ENCODE measurements at places on chromosomes 7 and 10. TPM values are rescaled to one million over a fixed set of nuclear protein-coding genes. Genes with fewer than 3 reads are reported as not detected.

Gene ELN
- 0.16 TPM for polyA plus RNA-seq

Gene XRCC2
- polyA plus RNA-seq: 14.3 TPM

Gene PNLIPRP2
- 0.10 TPM for polyA plus RNA-seq

Gene SUPV3L1
- 31.4 TPM for polyA plus RNA-seq

Gene SLC13A4
- not detected for polyA plus RNA-seq

Gene PDE1C
- 8.5 TPM for polyA plus RNA-seq

Gene PNLIP
- polyA plus RNA-seq: not detected

GRCh38 chr7:32921896-32922295 is 30.3 kb upstream of the KBTBD2 start:
- no peak for DNase-seq

DNA sequence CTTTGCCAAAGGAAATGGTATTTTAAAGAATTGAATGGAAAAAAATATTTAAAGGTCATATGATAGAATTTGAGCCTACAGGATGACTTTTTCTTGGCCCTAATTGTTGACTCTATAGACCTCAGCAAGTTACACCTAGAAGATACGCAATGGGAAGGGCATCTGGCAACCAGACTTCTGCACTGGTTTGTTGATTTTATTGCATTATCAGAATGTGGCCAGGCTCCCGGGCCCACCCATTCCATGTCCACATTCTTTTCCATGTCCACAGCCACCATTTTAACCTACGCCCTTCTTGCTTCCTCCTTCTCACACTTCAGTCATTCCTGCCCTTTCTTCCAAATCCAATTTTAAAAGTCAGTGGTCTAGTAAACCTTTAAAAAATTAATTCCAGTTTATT is 738.4 kb downstream of the SUGCT start:
- DNase-seq: no peak

GRCh38 chr7:52146871-52147634 is 830.4 kb upstream of the COBL start:
- DNase-seq: no peak

DNA sequence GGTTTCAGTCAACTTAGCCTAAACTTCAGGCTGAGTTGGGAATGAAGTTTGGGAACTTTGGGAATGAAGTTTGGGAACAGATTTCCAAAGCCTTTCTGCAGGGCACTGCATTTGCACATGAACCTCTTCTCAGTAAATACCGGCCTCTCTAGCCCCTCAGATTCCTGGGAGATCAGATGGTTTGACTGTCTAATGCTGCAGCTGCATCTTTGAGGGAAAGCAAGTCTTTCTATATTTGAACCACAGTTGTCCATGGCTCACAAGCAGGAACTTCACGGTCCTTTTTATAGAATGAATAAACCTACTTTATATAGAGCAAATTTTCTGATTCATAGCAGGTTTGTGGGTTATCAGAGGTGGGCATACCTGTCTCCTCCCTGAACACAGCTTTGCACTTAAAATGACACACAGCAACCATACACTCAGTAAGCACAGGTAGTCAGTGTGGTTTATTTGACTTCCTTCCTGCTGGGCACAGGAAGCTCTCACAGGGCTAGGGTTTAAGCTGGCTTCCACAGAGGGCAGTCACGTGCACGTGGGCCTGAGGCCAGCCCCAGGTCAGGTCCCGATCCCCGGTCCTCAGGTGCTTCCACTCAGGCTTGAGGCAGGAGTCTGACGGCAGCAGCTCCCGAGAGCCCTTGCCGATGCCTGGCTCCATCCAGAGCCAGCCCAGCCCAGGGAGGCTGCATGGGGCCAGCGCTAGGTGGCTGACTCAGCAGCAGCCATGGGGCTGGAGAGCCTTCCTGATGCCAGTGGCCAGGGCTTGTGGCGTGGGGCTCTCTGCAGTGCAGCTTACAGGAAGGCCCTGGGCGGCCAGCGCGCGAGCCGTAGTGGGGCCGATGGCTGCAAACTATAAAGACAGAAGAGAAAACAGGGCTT is 12.8 kb upstream of the MMP21 start:
- DNase-seq: no peak

DNA sequence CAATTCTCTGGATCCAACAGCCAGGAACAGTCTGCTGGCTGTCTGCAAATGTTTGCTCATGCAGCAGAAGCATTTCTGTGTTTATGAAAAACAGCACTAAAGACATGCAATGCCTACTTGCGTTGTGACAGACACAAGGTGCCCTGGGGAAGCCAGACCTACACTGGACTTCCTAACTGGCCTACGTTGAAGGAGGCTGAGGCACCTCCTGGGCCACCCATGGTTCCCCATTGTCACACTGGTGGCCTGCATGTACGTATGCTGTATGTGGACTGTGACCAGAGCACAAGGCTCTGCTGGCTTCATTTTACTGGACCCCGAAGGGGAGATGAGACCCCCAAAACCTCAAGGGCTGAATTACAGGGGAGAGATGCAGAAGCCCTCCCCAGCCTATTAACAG is 27.7 kb downstream of the PSAP start:
- no peak for DNase-seq

- no peak for DNase-seq
Measured at GRCh38 chr10:48377751-48378530, 71.5 kb downstream of the MAPK8 start.

GRCh38 chr10:113476191-113476590 is 76.7 kb upstream of the HABP2 start:
- DNase-seq: no peak

DNA sequence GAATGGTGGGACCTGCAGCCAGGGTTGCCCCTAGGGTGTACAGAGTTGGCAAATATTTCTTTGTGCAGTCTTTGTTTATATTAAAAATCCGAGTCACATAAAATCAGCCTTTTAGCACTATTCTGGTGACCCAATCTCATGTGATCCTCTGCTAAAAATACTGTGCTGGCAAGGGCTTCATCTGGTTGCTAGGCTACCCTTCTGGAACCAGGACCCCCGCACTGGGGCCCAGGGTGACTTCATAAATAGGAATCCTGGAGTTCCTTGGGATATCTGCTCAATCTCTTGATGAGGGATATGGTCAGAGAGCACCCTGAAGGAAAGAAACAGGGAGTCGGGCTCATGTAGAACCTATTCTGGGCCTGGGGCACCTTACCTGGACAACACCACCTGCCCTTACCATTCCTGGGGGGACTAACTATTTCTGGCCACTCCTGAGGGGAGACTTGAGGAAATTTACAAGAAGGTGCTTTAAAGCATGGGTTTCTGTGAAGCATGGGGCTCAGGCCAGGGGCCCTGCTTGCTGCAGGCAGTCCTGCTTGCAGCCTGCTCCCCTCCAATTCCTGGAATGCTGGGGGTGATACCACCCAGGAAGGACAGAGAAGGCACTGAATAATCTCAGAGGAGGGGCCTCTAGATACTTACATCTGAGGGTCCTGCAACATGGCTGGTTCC is 44.7 kb downstream of the SH2D4B start:
- DNase-seq: no peak

GRCh38 chr10:133411523-133412380 is 12.7 kb downstream of the SPRN start:
- DNase-seq: no peak

DNA sequence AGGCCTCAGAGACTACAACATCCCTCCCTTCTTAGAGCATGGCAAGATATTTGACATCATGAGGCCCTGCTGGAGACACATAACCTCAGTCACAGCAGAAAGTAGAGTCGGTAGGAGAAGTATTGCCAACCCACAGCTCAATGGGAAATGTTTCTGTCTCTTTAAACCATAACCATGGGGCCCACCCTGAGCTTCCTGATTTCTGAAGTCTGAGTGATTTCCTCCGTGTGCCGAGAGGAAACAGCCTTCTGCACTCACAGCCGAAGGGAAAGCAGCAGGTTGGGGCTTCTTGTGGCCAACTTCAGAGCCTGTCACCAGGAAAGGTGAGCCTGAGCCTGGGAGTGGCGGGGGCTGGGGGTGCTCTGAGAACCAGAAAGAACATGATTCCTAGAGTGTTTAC is at the start of gene GIMAP1:
GIMAP1 (plus strand) TSS at position 246 of the 400 bp plus-strand sequence. CDS start 2,435 bp downstream, outside the sequence.
- no peak for DNase-seq

DNA sequence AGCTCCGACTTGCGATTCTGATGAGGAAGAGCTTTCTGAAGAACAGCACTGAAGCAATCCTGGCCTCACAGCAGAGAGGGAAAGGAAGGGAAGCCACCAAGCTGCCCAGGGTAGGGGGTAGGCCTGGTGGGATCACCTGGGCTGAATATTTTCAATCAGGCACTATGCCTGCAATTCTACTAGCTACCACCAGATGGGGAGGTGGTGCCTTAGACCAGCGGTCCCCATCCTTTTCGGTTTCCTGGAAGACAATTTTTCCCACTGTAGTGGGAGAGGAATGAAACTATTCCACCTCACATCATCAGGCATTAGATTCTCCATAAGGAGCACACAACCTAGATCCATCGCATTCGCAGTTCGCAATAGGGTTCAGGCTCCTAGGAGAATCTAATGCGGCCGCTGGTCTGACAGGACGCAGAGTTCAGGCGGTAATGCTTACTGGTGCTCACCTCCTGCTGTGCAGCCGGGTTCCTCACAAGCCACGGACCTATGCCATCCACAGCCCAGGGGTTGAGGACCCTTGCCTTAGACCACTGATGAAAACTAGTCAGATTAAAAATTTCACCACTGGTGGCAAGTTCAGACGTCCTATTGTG is 2.7 kb downstream of the LRRC20 start:
- no peak for DNase-seq

GRCh38 chr7:71580027-71580426 is 448.1 kb downstream of the GALNT17 start:
- no peak for DNase-seq

- DNase-seq: peak; percentile 61
Measured at GRCh38 chr7:83648464-83649241, at the start of gene SEMA3E. Gene SEMA3E, minus strand, starts transcription at chr7:83649139.

- no peak for DNase-seq
Measured at GRCh38 chr7:104264285-104264684, 56.5 kb upstream of the ORC5 start.

DNA sequence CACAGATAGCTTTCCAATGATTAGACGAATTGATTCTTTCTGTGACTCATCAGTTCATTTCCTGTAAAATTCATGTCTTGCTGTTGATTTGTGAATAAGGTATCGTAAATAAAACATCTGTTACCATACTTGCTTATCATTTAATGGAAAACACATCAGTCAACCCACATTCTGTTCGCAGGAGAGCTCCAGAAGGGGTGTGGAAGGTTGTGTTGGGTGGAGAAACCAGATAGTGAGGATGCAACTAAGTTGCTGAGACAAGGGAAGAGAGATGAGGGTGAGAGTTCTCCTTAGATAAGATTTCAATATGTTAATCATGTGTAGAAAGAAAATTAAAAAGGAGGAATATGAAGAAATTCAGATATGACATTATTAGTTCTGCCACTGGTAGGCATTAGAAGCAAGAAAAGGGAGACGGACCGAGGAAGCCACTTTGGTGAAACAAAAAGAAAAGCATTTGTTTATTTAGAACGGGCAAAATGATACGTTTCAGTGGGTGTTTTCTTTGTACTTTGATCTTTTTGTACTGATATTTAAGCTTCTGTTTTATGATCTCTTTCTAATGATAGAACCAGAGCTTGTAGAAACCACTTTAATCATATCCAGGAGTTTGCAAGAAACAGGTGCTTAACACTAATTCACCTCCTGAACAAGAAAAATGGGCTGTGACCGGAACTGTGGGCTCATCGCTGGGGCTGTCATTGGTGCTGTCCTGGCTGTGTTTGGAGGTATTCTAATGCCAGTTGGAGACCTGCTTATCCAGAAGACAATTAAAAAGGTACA is 7.8 kb downstream of the CD36 start:
- DNase-seq: no peak

DNA sequence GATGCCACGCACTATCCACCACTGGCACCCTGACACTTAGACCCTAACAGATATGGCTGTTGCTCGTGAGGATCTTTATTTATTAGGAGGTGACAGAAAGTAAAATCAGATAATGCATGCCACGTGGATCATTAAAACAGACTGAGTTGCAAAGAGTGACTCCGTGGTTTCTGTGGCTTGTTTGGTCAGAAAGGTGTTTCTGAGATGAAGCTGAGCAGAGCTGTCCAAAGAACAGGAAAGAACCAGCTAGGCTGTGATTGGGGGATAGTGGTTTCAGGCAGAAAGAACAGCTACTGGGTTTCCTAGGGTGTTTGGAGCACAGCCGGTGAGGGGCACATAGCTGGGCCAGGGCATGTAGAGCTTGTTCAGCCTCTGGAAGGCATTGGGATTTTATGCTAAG is 34.4 kb downstream of the CSGALNACT2 start:
- DNase-seq: no peak

DNA sequence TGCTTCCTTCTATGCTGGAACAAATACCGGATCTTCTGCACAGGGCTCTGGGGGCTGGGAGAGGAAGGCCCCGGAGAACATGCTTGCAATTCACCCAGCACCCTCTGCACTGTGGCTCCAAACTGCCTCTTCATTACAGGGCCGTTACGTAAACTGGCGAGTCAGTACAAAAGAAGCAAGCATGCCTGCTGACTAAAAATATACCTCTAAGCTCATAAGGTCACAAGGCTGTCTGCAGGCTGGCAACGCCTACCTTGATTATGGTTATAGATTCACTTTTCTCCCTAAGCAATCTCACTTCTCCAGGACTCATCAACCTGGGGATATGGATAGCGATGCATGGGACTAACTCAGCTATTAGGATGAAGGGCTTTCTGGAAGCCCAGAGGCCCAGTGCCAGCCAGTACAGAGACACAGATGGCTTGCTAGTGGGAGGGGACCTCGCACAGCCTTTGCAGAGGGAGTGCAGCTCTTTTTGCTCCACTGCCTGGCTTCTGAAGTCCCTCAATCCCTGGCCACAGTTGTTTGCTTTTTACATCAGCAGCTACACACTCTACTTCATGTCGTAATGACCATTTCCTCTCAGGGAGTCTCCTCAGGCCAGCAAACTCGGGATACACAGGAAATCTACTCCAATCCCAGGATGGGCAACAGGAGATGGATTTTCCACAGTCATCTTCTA is 96.1 kb downstream of the SH3PXD2A start:
- peak; percentile 55 for DNase-seq

DNA sequence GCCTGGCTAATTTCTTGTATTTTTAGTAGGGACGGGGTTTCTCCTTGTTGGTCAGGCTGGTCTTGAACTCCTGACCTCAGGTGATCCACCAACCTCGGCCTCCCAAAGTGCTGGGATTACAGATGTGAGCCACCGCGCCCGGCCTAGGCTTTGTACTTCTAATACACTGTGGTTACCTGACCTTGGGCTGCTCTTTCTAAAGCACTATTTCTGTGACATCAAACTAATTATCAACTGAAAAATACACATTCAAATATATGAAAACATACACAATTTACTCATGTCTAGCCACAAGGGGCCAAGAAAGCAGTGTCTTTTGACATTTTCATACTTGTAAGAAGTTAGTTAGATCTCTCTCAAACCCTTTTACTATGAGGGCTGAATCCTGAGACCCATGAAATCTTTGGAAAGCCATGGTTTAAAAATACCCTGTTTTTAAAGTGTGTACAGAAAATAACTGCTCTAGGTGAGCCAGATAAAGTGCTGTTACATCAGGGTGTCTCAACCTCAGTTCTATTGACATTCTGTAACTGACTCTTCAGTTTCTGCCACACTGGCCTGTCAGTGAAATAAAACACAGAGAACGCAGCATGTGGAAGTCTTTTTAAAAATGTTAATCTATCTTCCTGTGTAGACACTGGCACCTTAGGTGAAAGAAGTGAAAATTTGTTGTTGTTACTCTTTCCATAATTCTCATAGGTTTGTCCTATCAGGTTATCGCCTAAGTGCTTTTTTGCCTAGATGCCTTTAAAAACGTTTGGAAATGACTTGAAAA is 58.8 kb downstream of the CREM start:
- no peak for DNase-seq

GRCh38 chr10:102605712-102606111 is 38.6 kb upstream of the TRIM8 start:
- no peak for DNase-seq

GRCh38 chr10:4767033-4767814 is 58.8 kb upstream of the AKR1E2 start:
- DNase-seq: peak; percentile 57

Data from A549 (cell line).